ENCODE measurements at places on chromosomes 7 and 10.

DNA sequence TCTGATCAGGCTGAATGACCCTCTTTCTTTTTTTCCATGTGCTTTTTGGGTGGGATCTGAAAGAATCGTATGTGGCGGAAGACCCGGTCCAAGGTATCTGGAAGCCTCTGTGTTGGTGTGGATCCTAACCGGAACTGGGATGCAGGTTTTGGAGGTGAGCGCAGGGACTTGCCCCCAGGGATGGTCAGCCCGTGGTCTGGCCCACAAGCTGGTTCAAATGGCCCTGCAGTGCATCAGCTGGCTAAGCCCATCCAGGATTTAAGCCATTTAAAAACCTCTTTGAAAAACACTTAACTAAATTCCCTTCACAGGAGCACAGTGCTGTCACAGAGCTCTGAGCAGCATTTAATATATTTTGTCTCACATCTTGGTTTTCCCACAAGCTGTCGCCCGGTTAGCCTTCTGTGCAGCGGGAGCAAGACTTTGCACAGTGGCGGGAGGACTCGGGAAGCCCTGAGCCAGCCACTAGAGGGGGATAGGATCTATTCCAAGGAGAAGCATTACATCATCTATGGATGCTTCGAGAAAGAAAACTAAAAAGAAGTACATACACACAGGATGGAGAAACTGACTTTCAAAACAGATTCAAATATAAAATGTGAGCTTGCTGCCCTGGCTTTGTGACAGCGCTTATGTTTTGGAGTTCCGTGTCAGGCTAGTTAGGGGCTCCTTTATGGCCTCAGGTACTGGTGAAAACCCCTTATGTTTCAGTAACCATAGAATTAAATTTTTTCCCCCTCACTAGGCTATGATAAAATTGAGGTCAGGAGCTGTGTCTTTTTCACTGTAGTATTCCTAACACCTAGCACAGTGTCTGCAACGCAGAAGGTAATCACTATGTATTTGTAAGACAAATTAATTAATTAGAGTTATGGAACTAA is 11.3 kb downstream of the CPA2 start:
- DNase-seq, result no peak

DNA sequence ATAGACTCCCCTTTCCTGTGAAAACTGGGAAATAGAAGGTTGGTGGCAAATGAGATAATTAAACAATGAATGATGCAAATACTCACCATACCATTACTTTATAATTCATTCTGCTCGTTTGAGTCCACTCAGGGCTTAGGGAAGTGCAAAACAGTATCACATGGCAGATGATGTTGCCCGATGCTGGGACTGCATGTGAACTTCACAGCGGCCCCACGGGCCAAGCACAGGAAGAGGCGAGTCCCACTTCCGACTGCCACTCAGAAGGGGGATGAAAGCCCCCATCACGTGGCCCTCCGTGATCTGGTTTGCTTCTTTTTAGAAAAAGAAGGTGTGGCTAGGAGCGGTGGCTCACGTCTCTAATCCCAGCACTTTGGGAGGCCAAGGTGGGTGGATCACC is 71.5 kb downstream of the PRPF18 start:
- DNase-seq, result no peak

DNA sequence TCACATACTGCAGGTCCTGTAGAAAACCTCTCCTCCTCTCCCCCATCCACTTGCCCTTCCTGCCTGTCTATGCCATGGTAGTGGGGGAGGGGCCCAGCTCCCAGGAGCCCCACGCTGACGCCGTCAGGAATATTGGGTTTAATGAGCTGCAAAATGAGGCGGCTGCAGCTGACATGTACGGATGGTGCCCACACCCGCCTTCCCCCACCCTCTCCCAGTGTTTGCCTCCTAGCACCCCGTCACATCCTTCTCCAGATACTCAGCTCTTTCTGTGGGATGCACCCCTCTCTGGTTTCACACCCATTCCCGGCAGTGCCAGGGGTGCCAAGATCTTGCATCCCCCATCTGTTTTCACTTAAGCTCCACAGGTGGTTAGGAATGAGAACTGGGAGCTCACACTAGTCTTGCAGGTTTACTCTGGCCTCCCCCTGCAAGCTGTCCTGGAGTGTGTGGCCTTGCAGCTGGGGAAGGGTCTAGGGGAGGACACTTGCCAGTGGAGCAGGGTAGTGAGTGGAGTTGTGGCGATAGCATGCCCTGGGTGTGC is 26.1 kb downstream of the GBX1 start:
- no peak for DNase-seq

- DNase-seq, result no peak
Measured at GRCh38 chr10:96352582-96352981, 6.2 kb downstream of the OPALIN start.

GRCh38 chr10:47030191-47030703 is 119.0 kb downstream of the PTPN20 start:
- DNase-seq, result no peak

DNA sequence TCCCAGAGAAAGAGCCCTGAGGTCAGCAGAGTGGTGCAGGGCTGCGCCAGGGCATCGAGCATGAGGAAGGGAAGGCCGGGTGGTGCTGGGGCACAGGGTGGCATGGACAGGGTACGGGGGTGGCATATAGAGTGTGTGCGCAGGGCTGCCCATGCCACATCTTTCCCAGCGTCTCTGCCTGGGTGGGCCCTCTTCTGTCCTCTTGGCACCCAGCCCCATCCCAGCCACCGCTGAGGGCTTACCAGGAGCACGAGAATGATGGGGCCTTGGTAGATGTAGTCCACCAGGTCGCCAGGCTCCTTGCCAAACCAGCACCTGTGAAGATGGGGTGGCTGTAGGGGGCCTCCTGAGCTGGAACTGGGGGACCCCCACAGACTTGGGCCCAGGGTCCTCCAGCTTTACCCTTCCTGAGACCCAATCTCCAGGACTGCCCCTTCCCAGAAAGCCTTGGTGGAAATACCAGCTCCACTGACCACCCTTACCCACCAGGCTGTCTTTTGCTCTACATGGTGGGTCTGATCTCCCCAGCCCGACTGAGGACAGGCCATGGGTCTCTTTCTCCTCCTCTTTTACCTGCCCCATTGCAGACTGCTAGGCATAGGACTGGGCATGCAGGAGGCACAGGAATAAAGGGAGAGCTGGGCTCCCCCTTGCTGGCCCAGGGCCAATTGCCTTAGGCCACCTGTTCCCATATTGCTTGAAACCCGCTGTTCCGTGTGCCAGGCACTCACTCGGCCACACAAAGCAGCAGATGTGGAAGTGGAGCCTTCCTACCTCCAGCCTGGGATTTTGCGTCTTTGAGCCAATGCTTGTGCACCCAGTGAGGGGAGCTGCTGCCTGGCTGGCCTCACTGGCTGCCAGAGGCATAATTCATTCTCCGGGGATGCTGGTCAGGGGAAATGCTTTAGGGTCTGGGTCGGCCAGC is 21.7 kb downstream of the CRHR2 start:
- no peak for DNase-seq

- DNase-seq, result peak; percentile 50
Measured at GRCh38 chr7:50596484-50596883, 31.3 kb upstream of the DDC start.

DNA sequence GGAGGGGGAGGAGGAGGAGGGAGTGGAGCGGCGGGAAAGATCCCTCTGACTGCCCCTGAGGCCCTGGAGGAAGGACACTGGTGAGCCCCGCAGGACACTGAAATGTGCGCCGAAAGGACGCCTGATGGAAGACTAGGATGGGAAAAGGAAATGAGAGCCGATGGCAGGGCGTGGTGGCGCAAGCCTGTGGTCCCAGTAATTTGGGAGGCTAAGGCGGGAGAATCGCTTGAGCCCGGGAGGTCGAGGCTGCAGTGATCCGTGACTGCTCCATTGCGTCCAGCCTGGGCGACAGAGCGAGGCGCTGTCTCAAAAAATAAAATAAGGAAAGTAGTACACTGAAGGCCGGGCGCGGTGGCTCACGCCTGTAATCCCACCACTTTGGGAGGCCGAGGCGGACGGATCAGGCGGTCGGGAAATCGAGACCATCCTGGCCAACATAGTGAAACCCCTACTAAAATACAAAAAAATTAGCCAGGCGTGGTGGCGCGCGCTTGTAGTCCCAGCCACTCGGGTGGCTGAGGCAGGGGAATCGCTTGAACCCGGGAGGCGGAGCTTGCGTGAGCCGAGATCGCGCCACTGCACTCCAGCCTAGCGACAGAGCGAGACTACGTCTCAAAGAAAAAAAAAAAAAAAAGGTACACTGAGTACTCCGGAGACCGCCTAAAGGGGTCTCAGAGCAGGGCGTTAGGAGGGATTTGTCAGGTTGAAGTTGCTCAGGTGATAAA is 561 bp upstream of the HNRNPF start:
- peak; percentile 91 for DNase-seq

DNA sequence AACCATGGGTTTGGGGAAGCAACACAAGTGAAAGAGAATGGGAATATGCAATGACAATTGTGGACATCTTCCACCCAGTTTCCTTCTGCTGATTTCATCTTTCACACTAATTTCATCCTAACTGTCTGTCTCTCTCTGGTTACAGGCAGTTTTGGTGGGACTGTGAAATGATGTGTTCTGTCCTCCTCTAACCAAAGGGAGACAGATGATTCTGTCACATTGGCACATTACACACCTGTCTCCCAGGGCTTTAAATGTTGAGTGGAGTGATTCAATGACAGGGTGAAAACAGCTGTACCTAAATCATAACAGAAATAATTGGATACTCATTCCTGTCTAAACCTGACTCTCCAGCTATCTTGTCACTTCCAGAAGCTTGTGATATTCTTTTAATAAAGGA is 60.0 kb downstream of the DGKB start:
- DNase-seq, result no peak

- DNase-seq, result no peak
Measured at GRCh38 chr7:22931011-22931410, 82.9 kb downstream of the HYCC1 start.

- no peak for DNase-seq
Measured at GRCh38 chr10:49688261-49688846, 8.9 kb downstream of the C10orf53 start.

DNA sequence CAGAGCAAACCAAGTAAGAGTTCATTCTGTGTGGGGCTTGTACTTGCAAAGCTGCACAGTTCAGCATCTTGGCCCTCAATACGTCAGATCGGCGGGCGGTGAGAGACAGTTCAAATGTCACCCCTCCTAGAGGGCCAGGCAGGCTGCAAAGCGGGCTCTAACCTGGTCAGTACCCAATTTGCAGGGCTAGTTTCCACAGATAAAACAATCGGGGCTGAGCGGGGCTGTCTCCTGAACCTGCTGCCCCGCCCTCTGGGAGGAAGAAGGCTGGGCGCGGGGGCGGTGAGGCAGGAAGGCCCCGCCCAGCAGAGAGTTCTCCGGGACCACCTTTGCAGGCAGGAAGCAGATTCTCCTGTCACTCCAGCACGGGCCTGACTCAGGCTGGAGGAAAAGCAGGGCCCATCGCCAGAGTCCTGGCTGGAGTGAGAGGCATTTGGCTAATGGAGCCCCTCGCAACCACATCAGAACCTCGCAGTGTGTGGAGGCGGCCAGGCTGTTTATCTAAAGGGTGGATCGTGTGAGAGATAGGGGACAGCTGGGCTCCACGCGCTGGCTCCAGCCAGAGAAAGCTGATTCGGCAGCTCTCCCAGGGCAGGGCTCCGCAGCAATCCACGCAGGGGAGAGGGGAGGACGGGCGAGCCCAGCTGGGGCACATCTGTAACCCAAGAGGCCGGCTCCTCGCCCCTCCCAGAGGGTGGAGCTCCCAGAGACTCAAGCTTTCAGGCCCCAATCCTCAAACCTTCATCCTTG is 83.1 kb downstream of the SH3PXD2A start:
- peak; percentile 34 for DNase-seq

GRCh38 chr7:48046458-48046857 is 11.1 kb downstream of the C7orf57 start:
- DNase-seq, result no peak

DNA sequence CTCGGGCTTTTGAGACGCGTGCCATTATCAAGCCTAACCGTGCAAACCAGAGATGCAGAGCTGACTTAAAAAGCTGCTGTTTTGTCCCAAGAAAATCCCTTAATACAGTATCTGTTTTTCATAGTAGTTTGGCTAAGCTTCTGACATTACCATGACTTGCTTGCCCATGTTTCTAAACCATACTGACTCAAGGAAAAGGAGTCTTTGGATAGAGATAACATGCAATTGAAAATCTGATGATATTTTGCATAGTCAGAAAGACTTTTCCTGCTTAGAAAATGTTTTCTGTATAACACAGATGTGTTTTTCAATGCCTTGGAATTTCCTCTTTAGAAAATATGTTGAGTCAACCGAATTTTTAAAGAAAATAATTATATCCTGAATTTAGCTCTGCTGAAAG is 21.5 kb upstream of the AKR1E2 start:
- DNase-seq, result no peak

GRCh38 chr7:139875821-139876241 is 46.8 kb downstream of the TBXAS1 start:
- no peak for DNase-seq

- no peak for DNase-seq
Measured at GRCh38 chr7:116948934-116949333, 4.4 kb upstream of the ST7 start.

DNA sequence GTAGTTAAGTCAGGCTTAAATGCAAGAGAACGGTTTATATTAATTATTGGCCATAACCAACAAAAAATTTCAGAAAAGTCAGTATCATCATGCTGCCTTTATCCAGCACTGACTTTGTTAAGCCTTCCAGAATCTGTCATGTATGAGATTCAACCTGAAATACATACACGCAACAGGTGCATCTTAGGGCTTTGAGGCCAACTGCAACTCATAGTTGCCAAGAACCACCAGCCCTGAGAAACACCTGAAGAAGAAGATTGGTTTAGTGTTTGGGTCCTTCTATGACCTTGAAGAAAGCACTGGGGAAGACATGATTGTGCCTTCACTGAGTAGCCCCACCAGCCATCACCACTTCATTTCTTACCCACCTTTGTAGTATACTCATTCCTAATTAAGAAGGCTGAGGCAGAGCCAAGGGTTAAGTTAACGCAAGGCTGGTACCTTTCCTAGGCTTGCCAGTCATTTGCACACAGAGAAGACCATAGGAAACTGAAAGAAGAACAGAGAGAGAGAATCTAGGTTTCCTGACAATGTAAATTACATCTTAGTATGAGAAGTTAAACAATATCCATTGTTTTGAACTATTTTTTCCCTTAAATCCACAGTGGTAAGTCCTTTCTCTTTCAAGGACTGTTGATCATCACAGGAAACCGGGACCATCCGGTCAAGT is 200.1 kb upstream of the PRKCQ start:
- no peak for DNase-seq

DNA sequence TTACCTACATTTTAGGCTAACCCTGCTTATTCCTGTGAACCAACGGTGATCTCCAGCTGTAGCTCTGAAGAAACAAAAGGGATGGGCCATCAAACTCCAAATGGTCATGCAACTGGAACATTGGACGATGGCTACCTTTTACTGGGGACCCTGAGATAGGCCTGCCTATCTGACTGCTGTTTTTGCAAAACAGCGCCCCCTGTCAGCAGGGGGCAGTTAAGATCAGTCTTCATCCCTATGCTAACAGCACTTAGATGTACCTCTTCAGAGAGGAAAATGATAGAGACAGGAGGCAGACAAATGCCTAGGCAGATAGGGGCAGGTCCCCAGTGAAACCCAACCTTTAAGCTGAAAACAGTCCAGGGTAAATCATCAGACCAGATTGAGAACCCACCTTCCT is 1085.4 kb upstream of the SORCS1 start:
- DNase-seq, result no peak

Data from T-helper 2 cell (primary cell).